ENCODE measurements at places on chromosomes 3 and 15.

- DNase-seq: no peak
Observed at GRCh38 chr3:32422943-32423342, 31.3 kb downstream of the CMTM7 start.

DNA sequence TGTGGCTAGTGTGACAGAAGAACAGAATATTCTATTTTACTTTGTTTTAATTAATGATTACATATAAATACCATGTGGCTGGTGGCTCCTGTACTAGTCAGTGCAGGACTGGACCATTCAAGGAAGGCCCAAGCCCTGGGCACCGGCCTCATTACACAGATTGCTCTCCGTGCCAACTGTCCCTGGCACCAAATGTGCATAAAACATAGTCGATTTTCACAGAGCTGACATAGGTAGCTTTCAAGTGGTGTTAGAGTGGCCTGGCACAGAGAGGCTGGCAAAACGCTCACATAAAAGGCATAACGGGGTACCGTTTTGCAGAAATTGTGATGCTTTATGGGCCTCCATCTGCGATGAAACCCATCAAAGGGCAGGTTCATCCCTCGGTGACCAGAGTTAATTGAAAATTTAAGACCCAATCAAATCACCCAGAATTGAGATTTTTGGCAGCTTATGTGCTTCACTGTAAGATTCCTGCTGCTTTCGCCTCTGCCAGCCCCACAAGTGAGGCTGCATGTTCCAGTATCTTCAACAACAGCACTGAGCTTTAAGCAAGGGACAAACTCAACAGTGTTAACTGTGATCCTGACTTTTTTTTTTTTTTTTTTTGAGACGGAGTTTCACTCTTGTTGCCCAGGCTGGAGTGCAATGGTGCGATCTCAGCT, 25.9 kb downstream of the RFTN1 start:
- no peak for DNase-seq

DNA sequence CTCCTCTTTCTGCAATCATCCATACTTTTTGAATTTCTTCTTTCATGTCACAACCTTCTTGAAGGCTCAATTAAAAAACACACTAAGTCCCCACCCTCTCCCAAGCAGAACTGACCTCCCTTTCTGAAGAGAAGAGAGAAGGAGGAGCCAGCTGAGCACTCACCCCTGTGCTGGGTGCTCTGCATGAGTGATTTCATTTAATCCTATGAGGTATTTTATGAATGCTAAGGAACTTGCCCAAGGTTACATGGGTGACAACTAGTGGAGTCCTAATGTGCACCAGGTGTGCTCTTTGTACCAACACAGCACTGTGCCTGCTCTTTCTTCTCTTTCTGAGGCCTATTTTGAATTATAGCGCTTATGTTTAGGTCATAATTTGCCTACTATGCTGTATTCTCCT, 135.6 kb downstream of the DUT start:
- no peak for DNase-seq

DNA sequence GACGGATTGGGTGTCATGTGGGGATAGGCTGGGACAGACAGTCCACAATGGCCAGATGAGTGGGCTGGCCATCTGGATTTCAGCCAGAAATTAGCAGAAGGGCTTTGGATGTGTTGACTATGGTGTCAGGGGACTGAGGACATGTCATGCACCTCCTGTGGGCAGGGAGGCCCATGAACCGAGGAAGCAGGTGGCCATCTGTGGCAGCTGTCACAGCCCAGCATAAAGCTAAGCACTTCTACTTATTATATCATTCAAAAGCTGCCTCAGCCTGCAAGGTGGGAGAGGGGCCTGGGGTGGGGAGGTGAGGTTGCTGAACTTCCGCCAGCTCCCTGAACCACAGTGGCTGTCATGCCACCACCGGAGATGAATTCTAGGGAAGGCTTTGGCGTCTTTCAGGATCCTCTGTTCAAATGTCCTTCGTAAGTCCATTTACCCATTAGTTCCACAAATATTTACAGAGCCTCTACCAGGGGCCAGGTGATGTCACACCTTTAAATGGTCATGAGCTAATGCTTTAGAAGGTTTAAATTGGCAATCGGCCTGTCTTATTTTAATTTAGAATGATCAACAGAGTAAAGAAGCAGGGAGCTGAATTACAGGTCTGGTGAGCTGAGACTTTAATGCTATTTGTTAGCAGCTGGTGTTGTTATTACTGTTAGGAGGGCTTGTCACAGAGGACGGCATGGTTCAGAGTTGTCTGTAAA, 23.6 kb upstream of the CAV3 start:
- no peak for DNase-seq

- DNase-seq: no peak
Observed at GRCh38 chr15:74782259-74783071, 585 bp downstream of the CSK start.

DNA sequence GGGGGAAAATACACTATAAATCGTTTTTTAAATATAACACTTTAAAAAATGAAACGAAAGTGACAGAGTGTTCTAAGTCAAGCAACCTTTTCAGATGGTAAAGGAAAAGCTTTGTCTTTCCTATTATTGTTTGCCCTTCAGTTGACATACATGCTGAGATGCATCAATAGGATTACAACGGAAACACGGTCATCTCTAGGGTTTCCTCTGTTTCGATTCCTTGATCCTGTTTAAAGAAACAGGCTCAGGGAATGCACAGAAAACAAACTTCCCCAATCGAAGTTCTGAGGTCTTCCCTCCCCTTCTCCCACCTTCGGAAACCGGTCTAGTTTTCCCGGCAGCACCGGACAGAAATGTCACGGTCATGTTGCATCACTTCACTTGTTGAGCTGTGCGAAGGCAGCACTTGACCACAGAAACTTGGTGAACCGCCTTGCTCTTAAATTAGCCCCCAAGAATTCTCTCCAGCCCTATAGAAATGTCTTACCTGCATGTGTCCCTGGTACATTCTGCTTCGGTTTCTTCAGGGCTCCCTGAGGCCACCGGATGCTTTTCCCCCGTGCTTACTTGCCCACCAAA, 556 bp downstream of the PEX5L start:
- DNase-seq: no peak

DNA sequence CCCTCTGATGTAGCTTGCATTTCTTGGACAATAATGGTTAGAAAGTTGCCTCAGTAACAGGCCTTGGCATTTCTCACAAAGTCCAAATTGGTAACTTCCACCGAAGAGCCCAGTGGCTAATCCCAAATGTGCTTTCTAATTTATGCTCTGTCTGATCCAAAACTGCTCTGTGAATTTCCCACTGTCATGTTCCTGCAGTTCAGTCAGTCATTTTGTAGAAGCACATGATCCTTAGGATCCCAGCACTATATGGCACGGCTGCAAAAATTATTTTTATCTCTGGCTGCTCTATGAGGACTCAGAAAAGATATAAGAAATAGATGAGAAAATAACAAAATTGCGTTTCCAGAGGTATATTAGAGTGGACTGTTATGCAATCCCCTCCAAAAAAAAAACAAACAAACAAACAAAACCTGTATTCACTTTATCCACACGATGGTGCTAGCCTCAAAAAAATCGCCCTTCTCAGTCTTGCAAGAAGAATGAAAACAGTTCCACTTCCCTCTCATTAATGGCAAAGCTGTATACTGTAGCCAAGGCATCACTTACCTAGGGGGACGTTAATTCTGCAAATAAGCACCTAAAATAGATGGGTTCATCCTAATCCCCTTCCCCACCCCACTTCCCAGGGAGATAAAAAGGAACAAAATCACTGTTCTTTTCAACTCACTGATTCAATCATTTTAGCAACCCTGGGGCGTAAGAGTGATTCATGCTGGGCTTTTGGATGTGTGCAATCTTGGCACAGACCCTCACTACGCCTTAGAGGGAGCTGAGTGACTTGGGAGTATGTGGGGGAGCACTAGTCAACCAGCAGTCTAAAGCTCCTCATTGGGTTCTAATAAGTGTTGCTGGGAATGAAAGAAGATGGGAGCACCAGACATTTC, 61.3 kb downstream of the TMCO5A start:
- DNase-seq: peak; percentile 19

GRCh38 chr3:143277531-143277930, 158.0 kb downstream of the CHST2 start:
- no peak for DNase-seq

DNA sequence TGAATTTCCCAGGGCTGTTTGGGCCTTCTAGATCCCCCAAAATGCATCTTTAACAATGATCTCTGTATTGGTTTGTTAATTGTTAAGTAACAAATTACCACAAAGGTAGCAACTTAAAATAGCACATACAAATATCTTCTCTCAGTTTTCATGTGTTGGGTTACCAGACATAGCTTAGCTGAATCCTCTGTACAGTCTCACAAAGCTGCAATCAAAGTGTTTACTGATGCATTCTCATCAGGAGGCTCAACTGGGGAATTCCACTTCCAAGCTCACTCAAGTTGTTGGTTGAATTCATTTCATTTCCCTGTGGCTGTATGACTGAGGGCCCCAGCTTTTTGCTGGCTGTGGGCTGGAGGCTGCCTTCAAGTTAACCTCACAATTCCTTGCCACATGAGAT, 297.6 kb downstream of the RPLP1 start:
- DNase-seq: no peak

GRCh38 chr15:60172143-60172542, 168.0 kb downstream of the FOXB1 start:
- DNase-seq: no peak

- DNase-seq: no peak
Observed at GRCh38 chr3:124229420-124229819, 237.5 kb upstream of the ROPN1 start.

DNA sequence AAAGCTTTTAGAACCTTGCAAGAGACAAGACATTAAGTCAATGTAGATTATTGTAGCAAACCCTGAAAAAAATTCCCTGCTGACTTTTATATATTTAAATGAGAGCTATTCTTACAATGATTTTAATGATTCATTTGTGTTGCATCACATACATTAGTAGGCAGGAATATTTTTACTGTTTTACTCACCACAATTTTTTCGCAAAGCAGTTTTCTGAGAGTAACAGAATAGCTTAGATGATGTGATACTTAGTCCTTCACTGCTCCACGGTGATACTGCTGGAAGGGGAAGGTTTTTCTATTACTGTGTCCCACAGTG, 43.9 kb upstream of the CLRN1 start:
- DNase-seq: no peak

GRCh38 chr3:27914199-27914598, 192.1 kb upstream of the EOMES start:
- DNase-seq: peak; percentile 5

DNA sequence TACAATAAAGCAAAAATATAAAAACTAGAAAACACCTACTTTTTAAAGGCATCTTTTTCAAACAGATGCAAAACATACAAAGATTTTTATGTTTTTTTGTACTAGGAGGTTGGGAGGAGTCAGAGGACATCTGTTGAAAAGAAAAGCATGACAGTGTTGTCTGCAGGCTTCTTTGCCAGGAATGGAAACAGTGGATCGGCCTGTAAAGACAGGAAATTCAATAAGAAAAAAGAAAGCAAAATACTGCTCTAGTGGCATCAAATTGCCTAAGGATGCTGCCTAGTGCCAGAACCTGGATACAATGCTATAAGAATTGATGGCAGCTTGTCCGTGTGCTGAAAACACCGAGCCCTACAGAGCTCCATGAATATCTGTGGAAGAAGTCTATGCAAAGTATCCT, 69.9 kb downstream of the TBC1D5 start:
- DNase-seq: no peak

DNA sequence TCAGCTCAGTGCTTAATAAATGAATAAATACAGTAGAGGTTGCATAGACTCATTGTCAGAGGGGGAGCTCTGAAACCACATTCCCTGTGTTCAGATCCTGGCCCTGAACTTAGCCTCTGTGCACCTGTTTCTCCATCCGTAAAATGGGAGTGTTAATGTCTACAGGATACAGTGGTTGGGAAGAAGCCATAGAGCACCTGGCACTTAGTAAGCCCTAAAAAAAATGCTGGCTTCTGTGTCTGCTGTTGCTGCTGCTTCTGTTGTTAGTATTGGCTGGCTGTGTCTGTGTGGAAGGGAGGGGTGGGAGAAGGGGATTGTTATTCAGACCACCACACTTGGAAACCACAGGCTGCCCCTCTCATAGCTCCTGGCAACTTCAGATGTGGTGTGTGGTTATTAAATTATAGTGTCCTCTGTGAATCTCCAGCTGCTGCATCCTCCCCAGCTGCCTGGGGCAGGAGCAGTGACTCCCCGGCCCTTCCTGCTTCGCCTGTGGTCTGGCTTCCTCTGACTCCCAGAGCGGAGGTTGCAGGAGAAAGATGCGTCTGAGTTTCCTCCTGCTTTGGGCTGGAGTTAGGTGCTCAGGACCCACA, 31.0 kb downstream of the FGD5 start:
- no peak for DNase-seq

GRCh38 chr3:188133646-188134045, 20.3 kb upstream of the LPP start:
- no peak for DNase-seq

DNA sequence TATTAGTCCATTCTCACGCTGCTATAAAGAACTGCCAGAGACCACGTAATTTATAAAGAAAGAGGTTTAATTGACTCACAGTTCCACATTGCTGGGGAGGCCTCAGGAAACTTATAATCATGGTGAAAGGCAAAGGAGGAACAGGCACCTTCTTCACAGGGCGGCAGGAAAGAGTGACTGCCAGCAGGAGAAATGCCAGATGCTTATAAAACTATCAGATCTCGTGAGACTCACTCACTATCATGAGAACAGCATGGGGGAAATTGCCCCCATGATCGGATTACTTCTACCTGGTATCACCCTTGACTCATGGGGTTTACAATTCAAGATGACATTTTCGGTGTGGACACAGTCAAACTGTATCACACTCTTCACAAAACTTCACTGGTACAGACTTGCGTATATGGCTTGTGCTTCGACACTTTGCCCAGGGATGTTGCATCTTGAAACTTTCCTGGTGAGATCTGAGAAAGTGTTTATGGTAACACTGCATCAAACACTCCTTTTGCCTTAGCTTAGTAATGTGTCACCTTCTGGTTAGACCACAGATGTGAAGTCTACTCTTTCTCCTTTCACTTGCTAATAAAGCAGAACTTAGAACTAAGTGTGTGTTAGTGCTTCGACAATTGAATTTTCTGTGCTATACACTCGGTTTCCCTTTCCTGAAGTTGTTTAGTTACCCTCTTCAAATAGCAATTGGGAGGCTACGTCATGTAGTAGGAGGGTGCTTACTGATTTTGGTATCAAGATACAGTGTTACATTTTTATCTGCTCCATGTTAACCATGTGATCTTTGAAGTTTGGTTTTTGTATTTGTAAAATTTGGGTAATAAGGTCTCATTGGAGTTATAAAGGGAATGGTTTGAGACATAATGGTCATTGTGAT, 185.7 kb downstream of the LPP start:
- DNase-seq: no peak

Measured in HS-27A (cell line).